ENCODE measurements at places on chromosomes 5 and 9. TPM values are rescaled to one million over a fixed set of nuclear protein-coding genes. Genes with fewer than 3 reads are reported as not detected.

CCDC171 gene
- total RNA-seq, result 1.1 TPM

DNA sequence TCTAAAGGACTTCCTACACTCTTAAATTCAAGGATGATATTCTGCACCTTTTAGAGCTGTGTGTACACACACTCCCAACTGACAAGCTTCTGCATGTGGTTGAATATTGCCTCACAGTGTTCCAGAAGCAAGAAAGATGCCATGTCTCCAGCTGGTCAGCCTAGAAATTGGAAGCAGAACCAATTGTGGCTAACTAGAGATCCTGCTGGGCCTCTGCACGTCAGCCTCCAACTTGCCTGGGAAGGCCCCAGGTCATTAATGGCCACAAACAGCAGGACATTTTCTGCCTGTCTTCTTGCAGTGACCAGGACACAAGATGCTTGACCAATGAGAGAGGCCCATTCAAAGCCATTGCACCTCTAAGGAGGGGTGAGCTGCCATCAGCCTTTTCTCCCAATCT, 571.9 kb upstream of the BRINP1 start:
- DNase-seq, result no peak

STKLD1 gene
- 0.49 TPM for total RNA-seq

- no peak for DNase-seq
Measured at GRCh38 chr5:10844016-10844415, 83.0 kb upstream of the DAP start.

GLRA1 gene
- total RNA-seq, result not detected

DNA sequence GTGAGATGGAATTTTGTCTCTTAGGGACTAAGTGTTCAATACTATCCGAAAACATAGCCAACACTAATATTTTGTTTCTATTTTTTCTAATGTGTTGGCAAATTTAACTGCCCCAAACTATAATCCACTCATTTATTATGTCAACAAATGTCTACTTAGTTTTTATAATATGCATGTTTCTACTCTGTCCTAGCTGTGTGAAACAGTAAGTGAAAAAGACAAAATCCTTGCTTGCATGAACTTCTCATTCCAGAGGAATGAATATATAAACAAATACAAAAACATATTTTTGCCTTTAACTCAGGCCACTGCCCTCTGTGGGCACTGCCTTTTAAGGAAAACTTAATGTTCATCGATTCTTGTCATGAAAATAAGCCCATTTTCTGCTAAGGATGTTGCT, 1275.4 kb upstream of the CDH18 start:
- DNase-seq, result no peak

FOXD4L5 gene
- total RNA-seq, result 0.07 TPM

SLCO6A1 gene
- not detected for total RNA-seq

ENC1 gene
- total RNA-seq, result 52.3 TPM

IFNB1 gene
- not detected for total RNA-seq

GRCh38 chr5:107474716-107475489, 195.8 kb downstream of the EFNA5 start:
- DNase-seq, result no peak

DNA sequence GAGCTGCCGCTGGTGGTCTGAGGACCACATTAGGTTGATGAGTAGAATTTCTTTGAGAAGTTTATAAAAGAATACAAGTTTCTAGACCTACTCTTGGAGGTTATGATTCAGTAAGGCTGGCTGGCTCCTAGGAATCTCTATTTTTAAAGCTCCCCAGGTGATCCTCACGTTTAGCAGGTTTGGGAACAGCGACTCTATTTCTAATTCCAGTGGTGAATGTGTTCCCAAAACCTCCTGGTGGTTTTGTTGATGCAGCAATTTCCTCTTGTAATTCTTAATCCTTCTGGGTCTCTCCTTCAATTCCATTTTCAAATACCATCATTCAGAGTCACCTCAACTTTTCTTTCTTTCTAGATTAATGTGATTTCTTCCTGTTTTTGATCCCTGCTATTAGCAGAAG, 215.9 kb upstream of the RFX3 start:
- no peak for DNase-seq

DNA sequence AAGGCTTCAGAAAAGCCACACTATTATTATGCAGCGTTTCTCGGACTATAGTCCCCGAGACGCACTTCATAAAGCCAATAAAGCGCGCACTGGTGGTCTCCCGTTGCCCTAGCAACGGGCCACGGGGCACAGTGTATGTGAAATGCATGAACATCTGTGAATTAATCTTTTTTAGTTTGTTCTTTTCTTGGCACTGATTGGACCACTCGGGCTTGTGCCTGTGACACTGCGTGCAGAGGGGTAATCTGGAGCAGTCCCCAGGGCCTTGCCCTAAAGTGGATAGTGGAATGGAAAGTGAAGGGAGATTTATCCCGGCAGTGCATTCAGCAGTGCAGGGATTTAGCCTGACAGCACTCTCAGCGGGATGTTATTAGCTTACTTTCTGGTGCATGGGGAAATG, 92.1 kb downstream of the TLE4 start:
- no peak for DNase-seq
